Globus pallidus (tissue), 1 donor: ENCODE measurements at places on chromosomes 4 and X.
A peak's percentile ranks its signal among the peaks of the same experiment; 100 is the strongest.

- no peak for DNase-seq
Observed at GRCh38 chrX:132576939-132577338, 88.1 kb upstream of the MBNL3 start.

GRCh38 chr4:15327311-15328298 lies 100.2 kb upstream of the C1QTNF7 start:
- DNase-seq = no peak

DNA sequence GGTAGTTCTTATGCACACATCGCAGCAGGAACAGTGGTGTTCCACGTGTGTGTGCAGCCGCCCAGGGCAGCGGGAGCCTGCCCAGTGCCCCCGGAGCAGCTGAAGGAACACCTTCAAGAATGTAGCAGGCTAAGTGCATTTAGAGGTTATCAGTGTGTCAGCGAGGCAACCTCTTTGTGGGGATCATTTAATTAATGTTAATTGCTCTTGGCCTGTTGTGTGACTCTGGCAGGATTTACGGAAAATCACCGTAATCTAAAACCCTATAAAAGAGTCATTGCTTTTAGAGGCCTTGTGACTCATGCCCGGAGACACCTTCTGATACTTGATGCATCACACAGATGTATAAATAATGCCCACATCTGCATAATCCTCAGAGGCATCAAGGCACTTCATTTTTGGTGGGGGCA lies 47.3 kb upstream of the GATB start:
- DNase-seq = no peak

- no peak for DNase-seq
Observed at GRCh38 chr4:74490736-74491135, 45.8 kb downstream of the AREG start.

- no peak for DNase-seq
Observed at GRCh38 chr4:118843237-118843636, 7.3 kb upstream of the SEC24D start.

GRCh38 chr4:25457053-25457715 lies 80.1 kb downstream of the ANAPC4 start:
- no peak for DNase-seq

GRCh38 chr4:184433258-184433892 lies 41.0 kb downstream of the IRF2 start:
- no peak for DNase-seq

DNA sequence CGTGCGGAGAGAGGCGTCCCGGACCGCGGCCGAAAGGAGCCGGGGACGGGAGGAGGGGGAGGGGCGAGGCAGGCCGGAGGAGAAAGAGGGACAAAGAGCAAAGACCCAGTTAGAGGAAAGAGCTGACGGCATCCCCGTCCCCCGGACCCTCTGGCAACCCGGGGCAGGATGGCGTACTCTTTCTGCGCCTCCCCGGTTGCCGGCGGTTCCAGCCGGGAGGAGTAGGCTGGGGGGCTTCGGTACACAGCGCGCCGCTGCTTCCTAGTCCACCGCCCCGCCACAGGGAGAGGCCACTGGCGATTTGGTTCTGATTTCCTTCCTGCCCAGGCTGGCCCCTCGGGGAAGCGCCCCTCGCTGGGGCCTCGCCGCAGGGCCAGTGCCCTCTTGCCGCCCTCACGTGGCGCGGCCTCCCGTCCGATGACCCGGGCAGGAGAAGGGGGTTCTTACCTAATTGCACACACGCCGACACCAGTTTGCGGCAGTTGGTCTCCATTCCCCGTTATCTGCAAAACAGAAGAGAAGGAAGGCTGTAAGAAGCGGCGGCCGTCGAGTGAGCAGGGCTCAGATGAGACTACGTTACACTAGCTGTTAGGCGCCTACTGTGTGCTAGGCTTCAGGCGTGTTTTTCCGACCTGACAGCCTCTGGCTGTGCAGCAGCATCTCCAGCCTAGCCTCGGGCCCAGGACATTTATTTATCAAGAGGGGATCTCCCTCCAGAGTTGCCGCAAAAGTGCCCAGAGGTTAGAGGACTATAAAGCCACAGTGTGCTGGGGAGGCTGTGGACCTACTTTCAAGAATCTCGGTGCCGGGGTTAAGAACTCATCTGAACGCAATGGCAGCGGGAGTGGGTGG lies 9.9 kb upstream of the PITX2 start:
- no peak for DNase-seq

GRCh38 chrX:13404364-13404763 lies 84.5 kb upstream of the ATXN3L start:
- DNase-seq = no peak

DNA sequence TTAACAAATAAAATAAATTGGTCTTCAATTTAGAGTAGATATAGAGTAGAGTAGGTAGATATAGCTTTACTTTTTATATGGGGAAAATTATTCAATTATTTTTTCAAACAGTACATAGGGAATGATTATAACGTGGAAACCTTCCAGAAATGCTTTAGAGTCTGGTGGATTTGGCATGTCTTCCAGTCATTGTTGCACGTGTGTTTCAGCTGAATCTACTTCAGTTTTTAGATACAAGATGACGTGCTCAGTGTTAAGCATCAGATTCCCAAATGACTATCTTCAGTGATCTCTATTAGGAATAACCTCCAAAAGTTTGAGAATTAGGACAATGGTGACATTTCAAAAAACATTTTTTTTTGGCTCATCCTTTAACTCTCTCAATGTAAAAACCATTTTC lies 616.9 kb downstream of the ANKRD50 start:
- no peak for DNase-seq

DNA sequence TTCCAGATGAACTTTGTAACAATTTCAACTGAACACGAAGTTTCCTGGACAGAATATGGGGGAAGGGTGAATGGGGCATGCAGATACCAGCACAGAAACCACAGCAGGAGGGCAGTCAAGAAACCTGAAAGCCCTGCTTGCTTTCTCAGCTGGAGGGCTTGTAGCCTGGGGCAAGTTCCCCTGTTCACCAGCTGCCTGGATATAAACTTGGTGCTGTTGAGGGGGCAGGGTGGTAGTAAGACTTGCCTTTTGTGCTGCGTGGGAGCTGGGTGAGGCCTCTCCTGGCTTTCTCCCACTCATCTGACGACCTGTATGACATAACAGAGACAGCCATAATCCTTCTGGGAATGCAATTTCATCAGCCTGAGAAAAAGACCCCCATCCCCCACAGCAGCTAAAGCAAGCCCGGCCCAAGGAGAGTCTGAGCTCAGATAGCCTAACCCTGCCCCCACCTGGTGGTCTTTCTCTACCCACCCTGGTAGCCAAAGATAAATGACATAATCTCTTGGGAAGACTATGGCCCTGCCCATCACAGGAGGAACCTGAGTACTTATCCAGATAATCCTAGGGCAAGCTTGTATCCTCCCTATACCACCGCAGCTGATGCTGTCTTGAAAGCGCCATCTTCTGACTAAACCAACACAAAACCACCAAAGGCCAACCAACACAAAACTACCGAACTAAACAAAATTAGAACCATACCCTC lies 234.3 kb downstream of the LAS1L start:
- DNase-seq = no peak

- no peak for DNase-seq
Observed at GRCh38 chrX:51484616-51485015, 11.8 kb downstream of the NUDT11 start.

DNA sequence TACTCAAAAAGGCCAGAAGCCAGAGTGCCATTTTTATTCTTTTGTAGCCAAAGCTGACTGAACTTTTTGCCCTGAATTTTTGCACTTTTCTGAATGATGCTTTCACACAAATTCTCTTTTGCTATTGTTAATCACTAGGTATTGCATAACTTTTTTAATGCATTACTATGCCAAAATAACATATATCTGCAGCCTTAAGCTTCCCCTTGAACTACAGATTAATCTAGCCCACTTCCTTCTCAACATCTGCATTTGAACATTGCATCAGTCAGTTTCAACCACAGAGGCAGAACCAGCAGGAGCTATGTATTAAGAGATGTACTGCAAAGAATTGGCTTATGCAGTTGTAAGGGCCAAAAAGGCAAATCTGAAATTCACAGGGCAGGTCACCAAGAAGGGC lies 197.6 kb upstream of the GYPA start:
- no peak for DNase-seq

DNA sequence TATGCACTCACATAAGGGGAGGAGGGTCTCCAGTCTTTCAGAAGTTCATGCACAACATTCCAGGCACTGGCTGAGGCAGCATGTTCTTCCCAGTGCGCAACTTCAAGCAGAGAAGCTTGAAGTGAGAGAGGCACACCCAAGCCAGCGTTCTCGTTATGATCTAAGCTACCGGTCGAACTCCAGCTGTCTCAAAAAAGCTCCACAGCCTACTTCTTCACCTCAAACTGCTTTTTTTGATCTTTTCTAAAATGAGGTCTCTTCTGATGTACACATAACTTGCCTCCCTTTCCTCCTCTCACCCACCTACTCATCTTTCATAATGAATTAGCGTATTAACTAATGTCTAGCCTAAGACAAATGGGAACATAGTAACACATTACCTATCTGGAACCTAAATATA lies 25.3 kb downstream of the GPC4 start:
- DNase-seq = no peak

GRCh38 chrX:103423955-103424638 lies 47.8 kb downstream of the BEX3 start:
- DNase-seq = peak; percentile 40

DNA sequence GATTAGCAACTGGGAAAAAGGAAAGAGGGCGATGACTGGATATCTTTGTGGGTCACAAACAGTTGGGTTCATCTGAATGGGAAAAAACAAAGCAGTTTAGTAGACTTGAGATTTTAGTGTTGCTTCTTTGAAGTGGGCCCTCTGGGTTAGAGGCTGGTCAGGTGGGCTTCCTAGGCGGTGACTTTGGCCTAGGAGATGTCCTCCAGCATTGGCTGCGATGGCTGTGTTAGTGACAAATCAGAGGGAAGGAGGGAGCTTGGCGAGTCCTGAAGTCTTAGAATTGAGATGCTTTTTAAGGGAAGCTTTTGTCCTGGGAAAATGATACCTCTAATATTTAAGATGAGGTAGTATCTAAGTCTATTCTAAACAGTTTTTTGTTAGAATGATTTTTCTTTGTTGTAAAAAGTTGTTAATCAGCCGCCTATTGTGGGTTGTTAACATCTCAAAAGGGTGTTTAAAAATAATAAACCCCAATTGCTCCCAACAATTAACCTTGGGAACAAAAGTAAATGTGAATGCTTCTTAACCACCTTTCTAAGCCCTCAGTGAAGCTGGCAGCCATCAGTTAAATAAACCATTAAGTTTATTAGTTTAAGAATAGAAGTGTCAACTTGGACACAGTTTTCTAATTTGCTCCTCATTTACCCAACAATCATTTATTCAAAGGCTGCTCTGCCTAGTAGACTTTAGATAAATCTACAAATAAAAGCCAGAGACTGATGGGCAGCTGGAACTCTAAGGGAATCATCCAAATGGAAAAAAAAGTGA lies 31.7 kb downstream of the DLG3 start:
- DNase-seq = no peak

DNA sequence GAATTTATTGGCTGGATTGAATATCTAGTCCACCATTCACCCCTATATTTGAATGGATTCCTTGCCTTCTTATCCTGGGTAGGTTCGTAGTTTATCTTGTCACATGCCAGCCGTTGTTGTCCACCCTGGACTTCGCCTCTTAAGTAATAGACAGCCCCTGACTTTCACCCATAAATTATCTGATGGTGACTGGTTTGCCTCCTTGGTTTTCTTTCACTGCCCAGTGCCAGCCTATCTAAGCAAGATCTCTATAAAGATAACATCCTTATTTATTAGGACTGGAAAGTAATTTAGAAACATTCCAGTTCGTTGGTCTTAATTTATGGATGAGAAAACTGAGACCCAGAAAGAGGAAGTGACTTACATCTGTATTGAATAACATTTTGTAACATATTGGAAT lies 410.3 kb downstream of the RPA4 start:
- DNase-seq = no peak

DNA sequence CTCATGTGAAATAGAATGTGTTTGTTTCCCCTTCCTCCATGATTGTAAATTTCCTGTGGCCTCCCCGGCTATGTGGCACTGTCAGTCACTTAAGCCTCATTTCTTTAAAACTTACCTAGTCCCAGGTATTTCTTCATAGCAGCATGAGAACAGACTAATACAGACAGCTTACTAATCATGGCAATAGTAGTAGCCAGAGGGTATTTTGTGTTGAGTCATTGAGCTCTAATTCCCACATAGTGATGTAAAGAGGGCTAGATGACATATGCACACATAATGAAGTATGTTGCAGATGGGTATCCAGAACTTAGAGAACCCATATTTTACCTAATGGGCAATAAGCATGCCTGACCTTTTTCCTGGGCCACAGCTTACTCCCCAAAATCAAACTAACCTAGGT lies 1197.2 kb downstream of the PCDH7 start:
- DNase-seq = no peak

DNA sequence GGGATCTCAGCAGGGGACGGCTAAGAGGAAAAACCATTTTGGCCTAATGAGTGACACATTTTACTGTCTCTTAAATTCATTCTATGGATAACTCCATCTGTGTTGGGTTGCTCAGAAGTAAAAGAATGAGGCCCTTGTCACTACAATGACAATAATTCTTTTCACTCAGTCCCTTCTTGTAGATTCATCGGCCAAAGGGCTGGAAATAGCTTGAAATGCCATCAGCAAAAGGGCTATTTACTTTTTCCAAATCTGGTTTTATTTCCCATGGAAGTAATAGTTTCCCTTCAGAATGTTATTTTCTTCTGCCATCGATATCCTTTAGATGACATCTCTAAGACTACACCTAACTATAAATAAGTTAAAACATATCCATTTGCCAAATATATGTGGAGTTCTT lies 7.4 kb downstream of the MEPE start:
- DNase-seq = peak; percentile 91

DNA sequence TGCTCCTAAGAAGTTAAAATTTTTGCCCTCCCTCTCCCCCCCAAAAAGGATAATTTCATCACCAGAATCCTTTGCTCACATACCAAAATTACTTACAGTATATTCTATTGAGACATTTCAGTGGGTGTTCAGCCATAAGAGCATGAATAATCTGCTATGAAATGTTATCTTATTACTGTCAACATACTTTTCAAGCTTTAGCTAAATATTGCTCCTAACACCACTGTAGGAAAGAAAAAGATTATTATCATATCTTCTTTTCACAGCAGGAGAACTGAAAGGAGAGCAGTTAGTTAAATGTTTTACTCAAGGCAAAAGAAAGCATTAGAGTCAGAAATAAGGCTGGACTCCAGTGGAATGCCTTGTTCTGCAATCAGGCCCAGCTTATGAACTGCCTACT lies 231.0 kb upstream of the GYPA start:
- DNase-seq = no peak

GRCh38 chrX:9370893-9371292 lies 94.0 kb upstream of the TBL1X start:
- no peak for DNase-seq

GRCh38 chr4:16844816-16845586 lies 53.4 kb downstream of the LDB2 start:
- no peak for DNase-seq

GRCh38 chr4:108926781-108927180 lies 163.9 kb upstream of the ETNPPL start:
- DNase-seq = no peak

GRCh38 chr4:142815834-142816233 lies 30.3 kb downstream of the INPP4B start:
- no peak for DNase-seq

- no peak for DNase-seq
Observed at GRCh38 chr4:16212138-16212782, 14.0 kb downstream of the TAPT1 start.
